ENCODE measurements at places on chromosomes 7 and 10.

DNA sequence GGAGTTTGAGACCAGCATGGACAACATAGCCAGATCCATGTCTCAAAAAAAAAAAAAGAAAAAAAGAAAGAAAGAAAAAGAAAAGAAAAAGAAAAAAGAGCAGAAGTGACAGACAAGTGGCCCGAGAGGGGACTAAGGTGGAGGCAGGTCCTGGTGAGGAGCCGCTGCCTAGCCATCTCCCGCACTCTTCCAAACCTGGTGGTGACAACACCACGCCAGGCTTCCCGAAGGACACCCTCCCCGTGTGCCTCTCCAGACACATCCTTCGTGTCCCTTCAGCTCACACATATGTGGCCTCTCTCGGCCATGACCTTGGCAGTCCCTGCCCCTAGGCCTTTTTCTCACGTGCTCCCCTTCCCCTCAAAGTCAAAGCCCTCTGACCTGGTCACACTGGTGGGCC is 36.4 kb downstream of the IFT22 start:
- DNase-seq: no peak

- no peak for DNase-seq
Observed at GRCh38 chr7:69765879-69766278, 167.6 kb downstream of the AUTS2 start.

GRCh38 chr7:130301501-130302020 is 8.6 kb downstream of the CPA4 start:
- no peak for DNase-seq

DNA sequence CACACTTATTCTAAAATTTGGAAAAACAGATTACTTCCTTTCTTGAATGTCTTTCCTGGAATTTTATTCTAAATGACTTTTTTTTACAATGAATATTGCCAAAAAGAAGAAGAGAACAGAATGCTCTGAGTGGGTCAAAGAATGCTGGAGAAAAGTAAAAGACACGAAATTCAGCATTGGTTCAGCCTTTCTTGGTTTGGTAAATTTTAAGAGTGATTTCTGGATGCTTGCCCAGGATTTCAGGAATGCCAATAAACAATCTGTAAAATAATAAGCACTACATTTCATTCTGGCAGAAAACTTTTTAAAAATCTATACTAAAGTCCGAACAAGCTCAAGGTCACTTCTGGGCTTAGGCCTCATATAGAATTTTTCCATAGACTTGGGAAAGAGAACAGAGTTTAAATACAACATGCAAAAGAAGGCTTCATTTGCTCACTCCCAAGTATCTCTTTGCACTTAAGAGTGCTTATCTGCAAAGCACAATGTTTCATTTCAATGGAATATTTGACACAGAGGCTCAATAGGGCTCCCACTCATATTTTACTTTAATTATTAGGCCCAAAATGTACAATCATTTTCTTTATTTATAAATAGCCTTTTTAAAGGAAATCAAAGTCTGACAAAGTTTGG is 359.5 kb upstream of the ANKRD30A start:
- DNase-seq: no peak

GRCh38 chr10:45383682-45384330 is 9.8 kb downstream of the ALOX5 start:
- DNase-seq: no peak

DNA sequence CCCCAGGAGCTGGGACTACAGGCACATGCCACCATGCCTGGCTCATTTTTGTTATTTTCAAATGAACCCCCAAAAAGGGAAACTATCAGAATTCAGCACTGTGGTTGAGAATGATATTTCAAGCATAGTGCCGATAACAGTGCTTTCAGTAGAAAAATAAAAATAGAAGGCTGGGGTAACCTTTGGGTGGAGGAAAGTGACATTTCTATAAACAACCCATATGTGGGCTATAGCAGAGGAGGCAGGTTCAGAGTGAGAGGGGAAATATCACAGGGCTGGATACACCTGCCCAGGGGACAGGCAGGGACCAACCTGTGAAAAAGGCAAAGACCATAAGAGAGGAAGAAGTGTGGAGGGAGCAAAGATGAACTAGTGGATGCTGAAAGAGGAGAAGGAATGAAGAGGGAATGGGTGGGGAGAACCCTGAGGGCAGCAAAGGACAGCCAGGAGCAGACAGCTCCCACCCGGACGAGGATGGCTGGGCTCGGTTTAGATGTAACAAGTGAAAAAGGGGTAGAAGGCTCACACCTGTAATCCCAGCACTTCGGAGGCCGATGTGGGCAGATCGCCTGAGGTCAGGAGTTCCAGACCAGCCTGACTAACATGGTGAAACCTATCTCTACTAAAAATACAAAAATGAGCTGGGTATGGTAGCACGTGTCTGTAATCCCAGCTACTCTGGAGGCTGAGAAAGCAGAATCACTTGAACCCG is 56.5 kb downstream of the MAP3K8 start:
- DNase-seq: no peak

DNA sequence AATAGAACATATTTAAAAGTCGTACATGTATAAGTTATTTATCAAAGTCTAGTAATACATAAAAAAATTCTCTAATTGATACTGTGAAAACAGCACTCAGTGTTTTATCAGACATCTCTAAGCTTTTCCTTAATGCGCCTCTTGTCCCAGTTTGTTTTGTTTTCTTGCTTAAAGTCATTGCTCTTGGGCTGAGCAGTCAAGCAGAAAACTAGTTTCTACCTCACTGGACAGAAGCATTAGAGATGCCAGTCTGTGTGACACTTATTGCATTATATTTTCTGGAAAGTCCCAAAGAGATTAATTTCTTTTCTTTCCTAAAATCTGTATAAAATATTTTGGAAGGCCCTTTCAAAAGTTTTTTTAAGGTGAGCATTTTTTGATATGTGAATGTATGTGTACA is 236.2 kb downstream of the PCLO start:
- DNase-seq: no peak

- no peak for DNase-seq
Observed at GRCh38 chr7:77979219-77979618, 180.6 kb downstream of the PHTF2 start.

- DNase-seq: no peak
Observed at GRCh38 chr7:128453836-128454804, 1.6 kb upstream of the HILPDA start.

- DNase-seq: peak; percentile 61
Observed at GRCh38 chr7:116671681-116672595, at the start of gene MET. MET (plus strand) TSS chr7:116672196; CDS start chr7:116699085, 26,889 bp downstream.

- DNase-seq: no peak
Observed at GRCh38 chr10:69057261-69057950, 30.5 kb upstream of the SRGN start.

DNA sequence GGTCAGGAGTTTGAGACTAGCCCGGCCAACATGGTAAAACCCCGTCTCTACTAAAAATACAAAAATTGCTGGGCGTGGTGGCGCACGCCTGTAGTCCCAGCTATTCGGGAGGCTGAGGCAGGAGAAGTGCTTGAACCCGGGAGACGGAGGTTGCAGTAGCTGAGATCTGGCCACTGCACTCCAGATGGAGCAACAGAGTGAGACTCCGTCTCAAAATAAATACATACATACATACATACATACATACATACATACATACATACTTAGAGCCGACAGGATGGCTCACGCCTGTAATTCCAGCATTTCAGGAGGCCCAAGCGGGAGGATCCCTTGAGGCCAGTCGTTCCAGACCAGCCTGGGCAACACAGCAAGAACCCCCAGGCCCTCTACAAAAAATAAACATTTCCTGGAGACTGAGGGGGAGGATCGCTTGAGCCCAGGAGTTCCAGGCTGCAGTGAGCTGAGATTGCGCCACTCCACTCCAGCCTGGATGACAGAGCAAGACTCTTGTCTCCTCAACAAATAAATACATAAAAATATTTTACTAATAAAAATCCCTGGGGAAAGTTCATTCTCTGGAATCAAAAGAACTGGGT is 90.9 kb upstream of the TNRC18 start:
- no peak for DNase-seq

GRCh38 chr7:25552998-25553397 is 324.7 kb upstream of the NPVF start:
- no peak for DNase-seq

DNA sequence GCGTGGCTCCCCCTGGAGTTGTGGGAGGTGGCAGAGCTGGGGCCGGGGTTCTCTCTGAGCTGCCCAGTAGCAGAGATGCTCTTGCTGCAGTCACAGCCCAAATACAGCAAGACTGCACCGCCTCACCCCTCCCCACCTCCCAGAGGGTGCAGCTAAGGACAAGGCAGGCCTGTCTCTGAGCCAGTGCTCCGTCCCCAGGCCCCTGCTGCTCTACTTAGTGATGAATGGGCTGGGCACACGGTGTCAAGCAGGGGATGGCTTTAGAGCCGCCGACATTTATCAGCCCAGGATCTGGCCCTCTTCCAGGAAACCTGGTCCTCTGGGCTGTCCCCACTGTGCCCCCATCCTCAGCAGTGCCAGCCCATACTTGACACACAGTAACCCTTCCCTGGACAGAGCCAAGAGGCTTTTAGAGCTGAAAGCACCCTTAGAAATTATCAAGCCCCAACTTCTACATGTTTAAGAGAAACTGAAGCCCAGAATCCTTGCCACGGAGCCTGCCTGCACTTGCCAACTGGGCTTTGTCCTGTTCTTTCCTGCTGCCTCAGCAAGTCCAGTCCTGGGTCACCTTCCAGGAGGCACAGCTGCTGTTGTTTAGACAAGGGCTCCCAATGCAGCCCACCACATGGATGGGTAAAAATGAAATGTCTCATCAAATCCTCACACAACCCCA is 137.1 kb upstream of the UNC5B start:
- peak; percentile 13 for DNase-seq

GRCh38 chr7:90173127-90173844 is 19.0 kb downstream of the STEAP1 start:
- DNase-seq: no peak

- DNase-seq: no peak
Observed at GRCh38 chr7:118918556-118918955, 694.1 kb downstream of the ANKRD7 start.

- no peak for DNase-seq
Observed at GRCh38 chr10:84826704-84827103, 498.3 kb downstream of the CCSER2 start.

GRCh38 chr10:32982911-32983909 is 25.2 kb upstream of the ITGB1 start:
- DNase-seq: no peak

DNA sequence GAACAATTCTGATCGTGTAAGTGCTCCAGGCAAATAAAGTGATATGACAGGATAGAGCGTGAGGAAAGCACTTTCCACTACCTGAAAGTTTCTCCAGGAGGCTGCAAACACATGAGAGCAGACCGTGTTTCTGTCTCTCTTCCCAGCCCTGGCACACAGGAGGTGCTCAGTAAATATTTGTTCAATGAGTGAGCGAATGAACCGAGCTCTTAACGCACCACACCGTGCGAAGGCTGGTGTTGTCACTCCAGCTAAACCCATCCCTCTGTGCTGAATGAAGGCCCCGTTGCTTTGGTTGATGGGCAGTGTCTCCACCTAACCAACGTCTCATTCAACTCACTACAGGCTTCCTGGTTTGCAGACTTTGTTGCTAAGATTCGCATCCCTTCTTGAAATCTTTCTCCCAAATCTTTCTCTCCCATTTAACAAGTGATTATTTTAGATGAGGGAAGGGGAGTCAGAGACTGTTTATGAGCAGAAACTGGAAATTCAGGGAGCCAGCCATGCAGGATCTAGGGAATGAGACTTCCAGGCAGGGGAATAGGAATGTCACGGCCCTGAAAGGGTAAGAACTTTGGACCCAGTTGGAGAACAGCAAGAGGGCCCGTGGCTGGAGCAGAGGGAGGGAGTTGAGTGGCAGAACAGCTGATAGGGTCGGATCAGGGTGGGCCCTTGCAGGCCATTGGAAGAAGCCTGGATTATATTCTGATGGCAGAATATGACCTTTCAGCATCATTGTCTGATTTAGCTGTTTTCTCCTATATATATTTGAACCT is 282.6 kb downstream of the CAMK1D start:
- DNase-seq: no peak

DNA sequence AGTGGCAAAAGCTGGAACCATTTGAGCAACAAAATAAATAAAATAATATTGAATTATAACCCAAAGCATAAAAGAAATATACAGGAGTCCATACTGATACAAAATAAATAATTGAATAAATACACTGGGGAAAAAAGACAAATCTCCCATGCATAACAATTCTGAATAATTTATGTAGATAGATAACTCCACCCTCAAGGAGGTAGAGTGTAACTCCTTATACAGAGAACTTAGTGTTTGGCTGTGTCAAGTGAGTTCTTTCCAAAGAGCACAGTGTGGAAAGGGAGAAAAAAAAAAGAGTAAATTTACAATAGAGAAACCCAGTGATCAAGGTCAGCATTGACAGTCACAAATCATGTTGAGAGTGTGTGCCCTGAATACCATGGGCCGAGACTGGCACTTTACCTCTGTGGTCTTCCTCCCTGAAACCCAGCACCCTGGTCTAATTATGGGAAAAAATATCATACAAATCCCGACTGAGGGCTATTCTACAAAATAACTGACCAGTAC is 5.5 kb downstream of the PIK3AP1 start:
- DNase-seq: no peak

DNA sequence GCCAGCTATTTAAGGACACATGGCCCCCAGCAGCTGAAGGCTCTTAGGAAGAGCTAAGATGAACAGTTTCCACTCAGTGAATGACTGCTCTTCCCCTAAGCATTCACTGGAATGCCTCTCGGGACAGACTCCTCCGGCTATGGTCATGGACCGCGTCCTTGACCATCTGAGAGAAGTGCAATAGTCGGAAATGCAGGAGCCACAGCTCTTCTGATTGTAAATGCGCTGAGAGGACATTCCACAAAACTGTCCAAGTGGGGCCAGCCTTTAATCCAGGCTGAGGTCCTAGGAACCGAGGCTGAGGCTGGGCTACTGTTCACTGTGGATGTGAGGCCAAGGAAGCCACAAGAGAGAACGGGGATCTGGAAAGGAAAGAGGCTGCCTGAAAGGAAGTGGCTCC is 162.0 kb upstream of the TMEM72 start:
- no peak for DNase-seq

DNA sequence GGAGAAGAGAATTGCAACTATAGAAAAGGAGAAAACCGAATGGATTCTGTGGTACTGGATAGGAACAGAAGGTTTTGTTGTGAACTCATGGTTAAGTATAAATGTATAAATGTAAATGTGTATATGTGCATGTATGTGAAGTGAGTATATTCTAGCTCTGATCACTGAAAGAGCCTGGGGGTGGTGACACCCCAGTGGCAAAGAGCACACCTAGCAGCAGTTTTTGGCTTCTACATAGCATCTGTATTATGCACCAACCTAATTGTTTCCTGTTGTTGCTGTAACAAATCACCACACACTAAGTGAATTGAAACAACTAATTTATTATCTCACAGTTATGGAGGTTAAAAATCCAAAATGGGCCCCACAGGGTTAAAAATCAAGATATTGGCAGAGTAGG is 455.4 kb downstream of the RPS24 start:
- no peak for DNase-seq

DNA sequence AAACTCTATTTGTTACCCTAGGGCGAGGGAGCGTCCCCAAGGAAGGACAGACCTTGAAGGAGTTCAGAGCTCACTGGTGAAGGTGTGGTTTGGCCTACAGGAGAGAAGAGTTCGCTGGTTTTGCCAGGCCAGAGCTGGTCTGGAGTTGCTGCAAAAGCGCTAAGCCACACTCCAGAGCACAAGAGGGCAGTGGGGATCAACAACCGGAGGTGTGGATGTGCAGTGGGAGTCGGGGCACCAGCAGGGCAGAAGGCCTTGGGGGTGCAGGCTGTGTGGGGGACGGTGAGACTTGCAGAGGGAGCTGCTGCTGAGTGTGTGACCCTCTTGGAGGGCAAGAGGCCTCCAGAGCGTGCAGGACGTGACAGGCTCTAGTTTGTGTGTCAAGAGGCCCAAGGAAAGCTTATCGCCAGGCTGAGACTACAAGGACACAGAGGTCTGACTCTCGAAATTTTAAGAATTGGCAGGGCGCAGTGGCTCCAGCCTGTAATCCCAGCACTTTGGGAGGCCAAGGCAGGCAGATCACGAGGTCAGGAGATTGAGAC is 14.3 kb upstream of the CUL1 start:
- DNase-seq: no peak

Measured in activated naive CD4-positive, alpha-beta T cell treated with anti-CD3 and anti-CD28 coated beads, Interleukin-2, amount 10 ng/mL, durations not matched to agents 7 days and 5 days (primary cell).